ENCODE measurements at places on chromosomes 5 and 9.
A peak's percentile ranks its signal among the peaks of the same experiment; 100 is the strongest.

- DNase-seq = no peak
These were observed 87.6 kb downstream of the PCDH1 start for GRCh38 chr5:141790630-141791029.

GRCh38 chr5:150516011-150516410, 8.1 kb downstream of the NDST1 start:
- no peak for DNase-seq

DNA sequence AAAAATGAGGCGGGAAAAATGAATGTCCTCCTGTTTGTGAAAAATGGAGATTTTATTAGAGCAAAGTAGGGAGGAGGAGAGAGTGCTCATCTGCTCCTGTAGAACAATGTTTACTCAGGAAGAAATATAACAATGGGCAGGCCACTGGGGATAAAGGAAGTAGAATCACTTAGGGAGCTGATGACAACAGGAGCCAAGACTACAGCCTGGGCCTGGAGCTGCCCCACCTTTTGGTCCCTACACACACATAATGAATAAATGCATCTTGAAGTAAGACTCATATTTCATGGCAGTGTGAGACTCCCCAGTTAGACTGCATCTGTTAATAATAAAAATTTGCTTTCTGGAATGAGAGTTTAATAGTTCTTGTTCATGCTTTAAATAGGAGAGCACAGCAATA, 1939.8 kb downstream of the EFNA5 start:
- no peak for DNase-seq

DNA sequence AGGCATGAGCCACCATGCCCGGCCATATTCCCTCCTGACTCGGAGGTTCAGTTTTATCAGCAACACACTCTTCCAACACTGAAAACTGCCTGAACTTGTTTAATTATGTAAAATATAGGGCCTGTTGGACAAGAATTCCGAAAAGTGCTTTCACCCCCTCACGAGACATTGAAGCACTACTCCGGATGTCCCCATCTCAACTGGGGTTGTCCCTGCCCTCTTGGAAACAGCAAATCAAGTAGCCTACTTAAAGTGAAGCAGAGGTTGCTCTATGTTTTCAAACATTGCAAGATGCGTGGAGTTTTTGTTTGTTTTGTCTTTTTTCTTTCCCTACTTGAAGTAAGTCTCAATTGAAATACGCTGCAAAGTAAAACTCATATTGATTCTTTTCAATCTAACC, 7.6 kb downstream of the PTGER4 start:
- no peak for DNase-seq

GRCh38 chr9:113807173-113808061, 68.7 kb upstream of the ZNF618 start:
- DNase-seq = no peak

- DNase-seq = no peak
These were observed 17.3 kb upstream of the ANGPTL2 start for GRCh38 chr9:127139775-127140174.

DNA sequence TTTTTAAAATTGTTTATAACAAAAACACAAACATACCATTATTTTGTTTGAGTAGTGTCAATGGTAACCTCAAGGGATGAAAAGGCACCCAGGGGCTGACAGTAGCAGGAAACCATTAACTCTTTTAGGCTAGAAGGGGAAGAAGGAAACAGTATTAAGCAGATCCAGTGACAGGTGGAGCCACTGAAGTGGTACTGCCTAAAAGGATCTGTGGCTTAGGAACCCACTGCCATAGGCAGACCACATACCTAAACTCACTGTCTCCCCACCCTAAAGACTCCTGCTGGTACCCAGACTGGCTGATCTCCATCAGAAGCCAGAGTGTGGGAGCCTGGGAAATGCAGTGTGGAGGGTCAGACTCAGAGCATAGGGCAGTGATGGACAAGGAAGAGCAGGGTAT, 13.5 kb downstream of the RLN1 start:
- no peak for DNase-seq

DNA sequence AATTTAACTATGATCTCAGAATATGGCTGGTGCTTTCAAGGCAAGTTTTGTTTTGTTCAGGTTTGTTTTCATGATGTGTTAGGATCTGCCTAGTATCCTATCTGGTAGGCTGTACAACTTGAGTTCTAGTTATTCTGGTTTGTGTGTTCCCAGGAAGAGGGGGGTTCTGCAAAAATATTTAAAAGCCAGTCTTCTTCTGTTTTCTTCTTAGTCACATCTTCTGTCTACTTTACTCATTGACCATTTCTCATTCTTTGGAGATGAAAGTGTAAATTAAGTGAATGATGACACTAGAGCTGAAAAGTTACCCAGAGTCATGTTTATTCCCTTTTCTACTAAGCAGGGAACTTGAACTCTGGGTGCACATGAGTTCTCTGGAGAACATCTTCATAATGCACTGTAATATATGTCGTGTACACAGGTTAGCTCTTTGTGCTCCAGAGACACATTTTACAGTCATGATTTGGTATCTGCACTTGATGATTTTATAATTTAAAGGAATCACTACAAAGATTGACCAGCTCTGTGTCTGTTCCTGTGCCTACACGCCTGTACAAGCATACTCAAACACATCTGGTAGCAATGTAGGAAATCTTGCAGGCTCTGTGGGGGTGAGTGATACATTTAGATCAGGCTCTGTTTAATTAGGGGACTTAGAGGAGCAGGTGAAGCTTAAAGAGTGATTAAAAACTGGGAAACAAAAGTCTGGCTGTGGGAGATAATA, 5.0 kb downstream of the SMAD5 start:
- DNase-seq = no peak

- no peak for DNase-seq
These were observed 6.6 kb upstream of the MSMP start for GRCh38 chr9:35760651-35761050.

DNA sequence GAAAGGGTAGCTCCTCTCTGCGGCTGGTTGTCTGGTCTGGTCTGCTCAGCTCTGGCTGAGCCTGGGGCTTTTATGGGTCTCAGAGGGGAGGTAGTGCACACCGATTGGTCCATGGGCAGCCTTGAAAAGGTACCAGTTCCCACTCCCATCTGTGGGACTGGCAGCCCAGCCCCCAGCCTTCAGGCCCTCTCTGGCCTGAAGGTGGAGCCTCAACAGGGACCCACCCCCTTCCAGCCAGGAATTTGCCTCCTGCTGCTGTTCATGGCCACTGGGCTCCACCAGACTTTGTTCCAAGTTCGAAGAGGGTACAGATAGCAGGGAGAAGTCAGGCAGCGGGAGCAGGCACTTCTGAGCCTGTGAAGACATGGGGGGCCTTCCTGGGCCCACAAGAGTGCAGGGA, 165.3 kb upstream of the SLC27A6 start:
- no peak for DNase-seq

- DNase-seq = no peak
These were observed 56.9 kb upstream of the SMIM23 start for GRCh38 chr5:171728686-171729085.

GRCh38 chr5:132688536-132689339, 14.9 kb downstream of the IL4 start:
- DNase-seq = no peak

DNA sequence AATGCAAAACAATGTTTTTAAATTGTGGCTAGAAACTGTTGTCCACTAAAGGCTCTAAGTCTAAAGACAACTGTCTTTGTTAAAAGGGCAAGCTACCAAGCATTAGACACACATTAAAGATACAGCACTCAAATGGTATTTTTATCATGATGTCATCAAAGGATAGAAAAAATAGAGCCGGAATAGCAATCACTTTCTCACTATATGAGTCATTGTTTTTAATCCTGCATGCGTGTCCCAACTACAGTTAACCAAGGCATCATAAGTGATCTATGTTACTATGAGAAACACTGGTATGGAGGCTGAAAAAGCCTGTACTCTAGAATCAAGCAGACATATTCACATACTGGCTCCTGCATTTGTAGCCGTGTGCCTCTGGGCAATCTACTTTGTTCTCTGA, 1.9 kb upstream of the PJA2 start:
- DNase-seq = no peak

DNA sequence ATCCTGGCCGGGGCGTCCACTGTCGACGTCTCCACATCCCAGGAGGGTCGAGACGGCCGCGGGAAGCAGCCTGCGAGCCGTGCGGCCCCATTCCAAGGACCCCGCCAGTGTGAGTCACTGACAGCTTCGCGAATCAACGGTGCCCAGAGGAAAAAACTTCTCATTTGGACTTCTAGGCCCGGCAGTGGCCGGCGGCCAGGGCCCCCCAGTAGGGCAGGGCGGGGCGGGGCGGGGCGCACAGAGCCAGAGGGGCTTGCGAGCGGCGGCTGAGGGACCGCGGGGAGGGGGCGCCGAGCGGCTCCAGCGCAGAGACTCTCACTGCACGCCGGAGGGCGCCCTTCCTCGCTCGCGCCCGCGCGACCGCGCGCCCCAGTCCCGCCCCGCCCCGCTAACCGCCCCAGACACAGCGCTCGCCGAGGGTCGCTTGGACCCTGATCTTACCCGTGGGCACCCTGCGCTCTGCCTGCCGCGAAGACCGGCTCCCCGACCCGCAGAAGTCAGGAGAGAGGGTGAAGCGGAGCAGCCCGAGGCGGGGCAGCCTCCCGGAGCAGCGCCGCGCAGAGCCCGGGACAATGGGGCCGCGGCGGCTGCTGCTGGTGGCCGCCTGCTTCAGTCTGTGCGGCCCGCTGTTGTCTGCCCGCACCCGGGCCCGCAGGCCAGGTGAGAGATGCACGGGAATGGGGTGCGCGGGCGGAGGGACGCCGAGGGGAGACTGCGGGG, at the start of gene F2R:
Gene F2R, plus strand, starts transcription at position 391 of the 720 bp plus-strand sequence. Its CDS starts 182 bp downstream, at position 573.
- no peak for DNase-seq

- no peak for DNase-seq
These were observed 50.8 kb downstream of the ALDH7A1 start for GRCh38 chr5:126544087-126544740.

DNA sequence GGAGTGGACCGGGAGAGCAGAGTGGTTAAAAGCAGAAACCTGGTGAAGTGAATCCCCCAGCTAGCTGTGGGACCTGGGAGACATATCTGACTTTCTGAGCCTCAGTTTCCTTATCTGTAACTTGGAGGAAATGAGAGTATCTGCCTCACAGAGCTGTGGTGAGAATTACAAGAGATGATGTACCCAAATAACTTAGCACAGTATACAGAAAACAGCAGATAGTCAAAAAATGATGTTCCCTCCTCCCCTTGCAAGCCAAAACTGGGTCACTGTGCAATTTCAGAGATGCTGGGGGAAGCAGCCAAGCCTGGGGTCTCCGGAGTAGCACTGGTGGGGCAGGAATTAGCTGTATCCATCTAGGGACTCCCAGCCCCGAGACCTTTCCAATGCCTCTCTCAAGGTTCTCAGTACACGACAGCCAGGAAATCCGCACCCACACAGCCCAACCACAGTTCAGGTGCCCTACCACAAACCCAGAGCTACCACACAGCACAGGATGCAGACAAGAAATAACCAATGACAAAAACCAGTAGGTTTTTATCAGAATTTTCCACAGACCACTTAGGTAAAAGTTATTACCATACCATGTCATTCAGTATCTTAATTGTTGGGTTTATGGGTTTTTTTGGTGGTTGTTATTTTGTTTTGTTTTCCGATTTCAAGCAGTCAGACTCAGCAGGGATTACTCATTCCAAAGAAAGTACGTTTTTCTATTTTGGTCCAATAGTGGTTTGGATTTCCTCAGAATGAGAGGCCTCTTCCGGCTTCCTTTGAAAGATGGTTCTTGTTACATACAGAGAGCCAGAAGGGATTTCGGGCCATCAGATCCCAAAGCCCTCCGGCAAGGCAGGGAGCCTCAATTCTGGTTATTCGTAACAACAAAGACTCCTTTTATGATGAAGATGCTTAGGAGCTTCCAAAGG, 4.9 kb upstream of the HRH2 start:
- peak; percentile 38 for DNase-seq

All from effector CD8-positive, alpha-beta T cell (primary cell).